Stimulated activated CD4-positive, alpha-beta T cell treated with anti-CD3 and anti-CD28 coated beads, Interleukin-4, amount 100 ng/mL, for 1 hour (primary cell): ENCODE measurements at places on chromosomes 2 and 18.

DNA sequence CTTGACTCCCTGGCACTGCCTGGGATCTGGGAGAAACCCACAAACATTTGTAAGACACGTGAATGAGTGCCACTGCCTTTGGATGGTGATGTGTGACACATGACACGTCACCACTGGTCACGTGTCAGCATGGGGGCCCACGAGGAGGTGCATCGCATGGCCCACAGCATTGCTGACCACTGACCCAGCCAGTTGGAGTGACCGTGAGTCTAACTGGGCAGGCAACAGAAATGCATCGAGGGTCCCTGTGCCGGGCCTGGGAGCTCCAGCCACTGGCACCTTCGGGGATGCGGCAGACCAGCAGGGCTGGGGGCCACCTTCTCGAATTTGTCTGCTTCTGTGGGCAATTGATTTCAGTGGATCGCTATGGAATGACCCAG lies 121.9 kb upstream of the HDAC4 start:
- DNase-seq, result no peak

DNA sequence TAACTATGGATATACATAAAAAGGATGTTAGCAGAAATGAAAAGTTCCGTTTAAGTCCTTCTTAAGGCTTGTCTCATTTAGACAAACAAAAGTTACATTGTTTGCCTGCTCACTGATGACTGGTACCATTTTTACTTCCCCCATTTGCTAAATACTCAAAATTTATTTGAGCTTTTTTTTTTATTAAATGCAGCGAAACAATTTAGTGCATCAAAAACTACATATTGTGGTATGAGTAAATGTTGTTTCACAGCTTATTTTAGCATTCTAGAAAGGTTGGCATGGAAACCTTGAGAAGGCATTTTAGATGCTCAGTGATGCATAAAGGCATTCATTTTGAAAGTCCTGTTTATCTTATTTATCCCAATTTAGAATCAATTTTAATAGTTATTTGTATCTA lies 100.0 kb downstream of the MAP2 start:
- DNase-seq, result no peak

GRCh38 chr2:118177318-118177717 lies 89.0 kb downstream of the INSIG2 start:
- DNase-seq, result no peak

DNA sequence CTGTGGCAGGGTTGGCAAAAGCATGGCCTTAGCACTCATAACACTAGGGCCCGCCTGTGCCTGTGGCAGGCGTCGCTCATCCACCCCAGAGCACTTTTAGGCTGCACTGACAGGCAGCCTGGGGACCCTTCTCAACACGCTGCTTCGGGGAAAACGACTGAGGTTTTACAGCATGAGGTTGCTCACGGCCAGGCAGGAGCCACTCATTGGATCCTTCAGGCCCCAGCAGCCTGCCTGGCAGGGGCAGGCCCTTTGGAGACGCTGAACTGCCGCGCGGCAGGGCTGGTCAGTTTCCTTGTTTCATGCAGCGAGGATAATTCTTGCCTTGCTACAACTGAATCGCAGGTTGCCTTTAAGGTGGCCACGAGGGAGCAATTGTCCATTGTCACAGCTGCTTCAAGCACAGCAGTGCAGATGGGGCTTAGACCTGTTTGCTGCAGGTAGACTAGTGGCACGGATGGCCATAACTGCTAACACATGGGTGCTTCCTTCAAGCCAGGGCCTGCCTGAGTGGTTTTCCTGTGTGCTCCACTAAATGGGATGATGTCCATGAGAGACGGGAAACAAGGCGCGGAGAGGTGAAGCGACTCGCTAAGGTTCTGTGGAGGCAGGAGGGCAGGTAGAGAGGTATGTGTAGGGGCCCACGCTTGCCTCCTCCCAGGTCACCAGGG lies 49.9 kb upstream of the HS6ST1 start:
- no peak for DNase-seq

GRCh38 chr2:196481324-196481697 lies 158.2 kb upstream of the CCDC150 start:
- DNase-seq, result no peak

- no peak for DNase-seq
Measured at GRCh38 chr2:3488855-3489763, 30.2 kb downstream of the ADI1 start.

DNA sequence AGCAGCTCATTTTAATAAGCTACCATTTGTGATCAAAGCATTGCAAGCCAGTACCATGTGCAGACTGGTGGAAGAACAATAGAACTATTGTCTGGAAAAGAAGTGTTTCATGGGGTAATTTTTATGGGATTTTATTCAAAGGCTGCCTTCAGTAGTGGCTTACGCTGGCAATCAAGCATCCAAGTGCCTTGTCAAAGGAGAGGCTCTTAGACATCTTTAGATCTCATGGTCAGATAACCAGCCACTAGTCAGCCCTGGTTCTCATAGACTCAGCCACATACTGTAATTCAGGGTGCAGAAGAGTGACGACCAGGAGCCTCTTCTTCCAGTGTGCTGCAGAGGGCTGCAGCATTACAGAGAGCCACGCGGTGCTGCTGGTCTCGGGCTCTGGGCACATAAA lies 98.5 kb upstream of the NOSTRIN start:
- DNase-seq, result no peak

DNA sequence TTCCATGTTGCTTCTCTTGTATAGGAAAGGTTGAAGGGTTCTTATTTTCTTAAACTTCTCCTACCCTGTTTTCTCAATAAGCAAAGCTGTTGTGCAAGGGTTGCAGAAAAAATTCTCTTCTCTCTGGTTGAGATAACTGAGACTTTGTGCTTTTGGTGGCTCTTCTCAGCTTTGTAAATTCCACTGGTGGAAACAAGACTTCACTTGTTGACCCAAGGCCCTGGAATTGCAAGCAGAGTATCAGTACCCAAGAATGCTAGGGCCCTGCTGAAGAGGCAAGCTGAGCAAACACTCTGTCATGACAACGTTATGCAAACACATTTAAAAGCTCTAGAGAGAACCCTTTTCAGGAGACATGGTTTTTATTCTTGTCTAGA lies 294.7 kb upstream of the EPAS1 start:
- no peak for DNase-seq

DNA sequence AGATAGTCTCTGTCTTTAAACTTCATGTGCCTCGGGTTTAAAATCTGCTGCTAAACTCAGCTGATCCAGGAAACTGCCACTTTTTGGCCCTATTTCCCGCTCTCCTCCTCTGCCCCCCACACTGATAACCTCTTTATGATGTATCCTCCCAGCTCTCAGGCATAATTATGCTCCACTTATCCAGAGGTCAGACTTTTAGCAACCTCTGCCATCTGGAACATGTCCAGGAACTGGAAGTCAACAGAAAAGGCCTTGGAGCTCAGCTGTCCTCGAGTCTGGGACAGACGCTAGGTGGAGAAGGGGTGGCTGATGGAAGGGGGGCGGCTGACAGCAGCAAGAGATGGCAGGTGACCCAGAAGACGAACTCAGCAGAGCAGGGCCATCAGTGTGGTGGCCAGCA lies 41.2 kb downstream of the ASAP2 start:
- no peak for DNase-seq

DNA sequence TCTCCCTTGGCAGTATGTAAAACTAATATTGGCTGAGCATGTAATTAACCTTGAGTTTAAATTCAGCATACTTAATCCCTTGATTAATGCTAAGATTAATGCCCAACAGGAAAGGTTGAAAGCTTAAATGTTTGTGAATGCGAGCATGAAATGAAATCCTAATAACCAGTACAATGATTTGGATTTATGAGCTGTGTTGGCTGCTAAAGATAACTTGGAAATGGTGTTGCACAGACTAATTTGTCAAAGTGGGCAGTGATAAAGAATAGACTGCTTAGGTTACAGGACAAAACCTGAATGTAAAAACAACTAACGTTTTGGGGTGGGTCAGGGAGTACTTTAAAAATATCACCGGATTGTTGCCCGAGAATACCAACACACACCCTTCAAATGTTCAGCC lies 70.6 kb downstream of the MGAT5 start:
- DNase-seq, result no peak

DNA sequence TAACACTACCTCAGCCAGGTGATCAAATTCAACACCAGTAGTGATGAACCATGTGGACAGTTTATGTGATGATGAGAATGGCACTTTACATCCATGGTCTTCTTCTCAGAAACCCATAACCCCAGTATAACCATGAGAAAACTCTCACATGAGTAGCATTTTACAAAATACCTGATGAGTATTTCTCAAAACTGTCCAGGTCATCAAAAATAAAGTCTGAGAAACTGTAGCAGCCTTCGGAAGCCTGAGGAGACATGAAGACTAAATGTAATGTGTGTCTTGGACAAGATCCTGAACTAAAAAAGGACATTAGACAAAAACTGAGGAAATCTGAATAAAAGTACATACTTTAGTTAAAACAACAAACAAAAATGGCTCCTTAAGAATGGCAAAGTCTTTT lies 108.9 kb downstream of the CTNNA2 start:
- DNase-seq, result no peak

DNA sequence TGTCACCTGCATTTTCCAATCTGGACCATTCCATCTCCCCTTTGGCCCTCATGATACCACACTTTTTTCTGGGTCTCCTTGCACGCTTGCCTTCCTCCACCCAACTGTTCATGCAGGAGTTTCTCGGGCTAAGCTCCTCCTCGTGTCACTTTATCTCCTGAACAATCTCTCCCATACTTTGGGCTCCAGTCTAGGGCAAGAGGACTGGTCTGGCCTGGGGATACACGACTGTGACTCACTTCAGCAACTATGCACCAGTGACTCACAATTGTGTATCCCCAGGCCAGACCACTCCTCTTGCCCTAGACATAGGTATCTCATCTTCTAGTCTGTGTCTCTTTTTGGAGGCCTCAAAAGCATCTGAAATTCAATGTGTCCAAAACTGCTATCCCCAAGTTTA lies 149.4 kb upstream of the PTPRM start:
- no peak for DNase-seq

DNA sequence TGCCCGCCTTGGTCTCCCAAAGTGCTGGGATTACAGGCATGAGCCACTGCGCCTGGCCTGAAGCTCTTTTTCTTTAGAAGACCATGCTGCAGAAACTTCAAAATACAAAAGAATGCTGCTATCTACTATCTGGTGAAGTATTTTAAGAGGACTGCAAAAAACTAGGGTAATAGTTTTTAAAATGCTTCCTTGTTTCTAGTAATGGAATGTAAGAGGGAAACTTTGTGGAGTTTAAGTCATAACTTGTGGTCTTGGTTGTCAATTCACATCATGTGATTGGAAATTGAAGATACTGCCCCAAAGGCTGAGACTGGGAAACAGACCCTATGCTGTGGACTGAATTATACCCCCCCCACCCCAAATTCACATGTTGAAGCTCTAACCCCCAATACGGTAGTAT lies 68.3 kb downstream of the B3GNT2 start:
- DNase-seq, result no peak

DNA sequence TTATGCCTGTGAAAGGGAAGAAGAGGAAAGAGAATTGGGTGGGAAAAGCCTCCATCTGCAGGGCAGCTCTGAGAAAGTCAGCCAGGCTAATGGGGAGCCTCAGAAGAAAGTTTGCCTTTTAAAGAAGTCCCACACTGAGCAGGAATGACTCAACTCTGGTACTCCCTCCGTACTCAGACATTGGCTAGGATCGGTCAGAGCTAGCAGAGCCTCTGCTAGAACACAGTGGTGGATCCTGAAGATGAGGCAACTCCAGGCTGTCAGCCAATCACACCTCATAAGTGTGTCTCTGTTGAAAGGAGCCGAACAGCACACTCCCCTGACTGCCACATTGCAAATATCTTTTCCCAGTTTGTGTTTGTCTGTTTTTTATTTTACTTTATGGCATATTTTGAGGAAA lies 96.9 kb downstream of the HNRNPLL start:
- no peak for DNase-seq

DNA sequence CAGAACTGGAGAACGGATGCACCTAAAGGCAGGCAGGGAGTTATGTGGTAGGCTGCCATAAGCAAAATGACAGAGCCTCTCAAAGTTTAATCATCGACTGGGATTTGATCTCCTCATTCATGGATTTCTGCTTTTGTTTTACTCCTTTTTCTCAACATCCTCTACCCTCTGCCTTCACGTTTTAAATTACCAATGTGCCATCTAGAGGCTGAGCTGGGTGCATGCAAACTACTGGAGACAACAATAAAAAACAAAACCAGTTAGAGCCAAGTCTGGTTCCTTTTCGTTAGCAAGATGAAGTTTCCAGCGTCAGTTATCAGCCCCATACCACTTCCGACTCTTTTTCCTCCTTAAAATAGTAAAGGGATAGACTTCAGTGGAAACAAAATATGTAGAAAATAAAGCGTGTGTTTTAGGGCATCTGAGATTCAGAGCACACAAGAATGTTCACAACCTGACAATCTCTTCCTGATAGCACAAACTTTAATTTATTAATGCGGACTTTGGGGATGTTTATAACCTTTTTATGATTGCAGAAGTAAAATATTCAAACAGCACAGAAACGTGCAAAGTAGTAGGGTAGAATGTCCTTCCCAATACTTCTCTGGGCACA lies 117.0 kb downstream of the LAMA1 start:
- no peak for DNase-seq

DNA sequence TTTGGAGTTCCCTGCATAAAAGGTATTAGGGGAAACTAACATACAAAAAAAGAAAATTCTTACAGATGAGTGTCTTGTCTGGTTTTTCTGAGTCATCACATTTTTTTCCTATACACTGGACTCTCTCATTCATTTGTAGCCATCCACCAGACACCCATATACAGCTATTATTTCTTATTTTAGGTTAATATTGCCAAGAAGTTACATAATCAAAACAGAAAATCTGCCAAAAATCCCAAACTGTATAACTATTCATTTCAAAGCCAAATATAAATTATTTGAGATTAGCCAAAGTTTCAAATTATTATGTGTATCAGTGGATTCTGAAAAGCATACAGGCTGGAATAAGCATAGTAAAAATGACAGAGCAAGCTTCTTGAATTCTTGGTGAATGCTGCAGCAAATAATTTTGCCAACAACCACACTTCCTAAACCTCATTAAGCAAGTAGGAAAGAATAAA lies 191.2 kb downstream of the NCKAP5 start:
- DNase-seq, result no peak

DNA sequence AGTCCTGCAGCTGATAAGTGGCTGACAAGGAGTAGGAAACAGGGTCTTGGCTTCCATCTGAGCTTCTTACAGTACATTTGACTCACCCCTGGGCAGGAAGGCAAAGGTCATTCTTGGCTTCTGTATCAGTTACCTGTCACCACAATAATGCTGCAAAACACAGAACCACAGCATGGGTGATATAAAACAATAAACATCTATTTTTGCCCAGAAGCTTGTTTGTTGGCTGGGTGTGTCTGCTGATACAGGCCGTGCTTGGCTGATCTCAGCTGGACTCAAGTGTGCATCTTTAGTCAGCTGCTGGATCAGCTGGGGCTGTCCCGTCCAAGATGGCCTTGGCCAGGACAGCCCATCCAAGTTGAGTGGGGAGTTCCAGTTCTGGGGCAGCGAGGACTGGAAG lies 34.7 kb downstream of the ONECUT2 start:
- no peak for DNase-seq

DNA sequence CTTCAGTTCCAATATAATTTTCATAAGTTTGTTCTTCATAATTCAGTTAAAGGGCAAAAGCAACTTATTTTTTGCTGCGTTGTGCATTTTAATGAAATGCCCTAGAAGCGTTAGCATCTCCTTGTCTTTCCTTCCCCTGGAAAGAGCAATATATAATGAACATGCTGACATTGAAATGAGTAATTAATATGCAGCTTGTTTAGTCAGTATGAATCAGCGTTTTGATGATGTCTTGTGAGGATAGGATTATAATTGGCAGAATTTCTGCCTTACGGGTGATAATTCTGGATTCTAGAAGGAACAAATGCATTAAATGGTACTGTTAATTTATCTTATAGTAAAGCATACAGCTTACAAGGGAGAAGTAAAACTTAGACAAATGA lies 152.3 kb upstream of the MMADHC start:
- no peak for DNase-seq

- DNase-seq, result no peak
Measured at GRCh38 chr2:160687629-160688028, 194.0 kb upstream of the RBMS1 start.
